ENCODE measurements at places on chromosomes 5 and 9. TPM values are rescaled to one million over a fixed set of nuclear protein-coding genes. Genes with fewer than 3 reads are reported as not detected.

Gene ADCY2
- 2.4 TPM for total RNA-seq

Gene PCDHGA4
- total RNA-seq = 2.6 TPM

Gene DRD1
- not detected for total RNA-seq

Gene DAB2IP
- 98.0 TPM for total RNA-seq

Gene SMIM32
- total RNA-seq = not detected

Gene IL5
- total RNA-seq = not detected

Gene SPATA31E1
- total RNA-seq = not detected

Gene MOB3B
- 19.8 TPM for total RNA-seq

Gene TMEM252
- total RNA-seq = not detected

Gene AK6
- total RNA-seq = 23.4 TPM

Gene HOMER1
- 8.2 TPM for total RNA-seq

Gene LHX6
- total RNA-seq = 2.8 TPM

Gene SLC36A2
- not detected for total RNA-seq

Gene GOLPH3
- 117 TPM for total RNA-seq

Gene IRX2
- 53.2 TPM for total RNA-seq

Gene LMNB1
- 16.8 TPM for total RNA-seq

Gene GABBR2
- not detected for total RNA-seq

Gene ACSL6
- total RNA-seq = 1.2 TPM

Gene LCNL1
- 6.3 TPM for total RNA-seq

Gene PCDHA9
- 1.0 TPM for total RNA-seq

Gene ZNF883
- not detected for total RNA-seq
